ENCODE measurements at places on chromosomes 5 and 9.

- no peak for DNase-seq
These were observed 17.2 kb upstream of the AFAP1L1 start for GRCh38 chr5:149254506-149254905.

- DNase-seq: no peak
These were observed 314.7 kb downstream of the TLE1 start for GRCh38 chr9:81374459-81375186.

- no peak for DNase-seq
These were observed 182.1 kb downstream of the CDH9 start for GRCh38 chr5:26856238-26856637.

DNA sequence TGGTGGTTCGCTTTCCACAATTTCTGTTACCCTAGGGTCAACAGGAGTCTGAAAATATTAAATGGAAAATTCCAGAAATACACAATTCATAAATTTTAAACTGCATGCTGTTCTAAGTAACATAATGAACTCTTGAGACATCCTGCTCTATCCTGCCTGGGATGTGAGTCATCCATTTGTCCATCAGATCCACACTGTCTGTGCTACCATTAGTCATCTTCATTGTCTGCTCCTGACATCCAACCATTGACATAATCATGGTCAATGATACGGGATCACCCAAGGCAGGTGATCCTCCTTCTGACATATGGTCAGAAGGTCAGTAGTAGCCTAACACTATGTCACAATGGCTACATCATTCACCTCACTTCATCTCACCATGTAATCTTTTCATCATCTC lies 276.7 kb upstream of the KIF2A start:
- no peak for DNase-seq

- DNase-seq: no peak
These were observed 49.8 kb upstream of the SH3PXD2B start for GRCh38 chr5:172503925-172504700.

DNA sequence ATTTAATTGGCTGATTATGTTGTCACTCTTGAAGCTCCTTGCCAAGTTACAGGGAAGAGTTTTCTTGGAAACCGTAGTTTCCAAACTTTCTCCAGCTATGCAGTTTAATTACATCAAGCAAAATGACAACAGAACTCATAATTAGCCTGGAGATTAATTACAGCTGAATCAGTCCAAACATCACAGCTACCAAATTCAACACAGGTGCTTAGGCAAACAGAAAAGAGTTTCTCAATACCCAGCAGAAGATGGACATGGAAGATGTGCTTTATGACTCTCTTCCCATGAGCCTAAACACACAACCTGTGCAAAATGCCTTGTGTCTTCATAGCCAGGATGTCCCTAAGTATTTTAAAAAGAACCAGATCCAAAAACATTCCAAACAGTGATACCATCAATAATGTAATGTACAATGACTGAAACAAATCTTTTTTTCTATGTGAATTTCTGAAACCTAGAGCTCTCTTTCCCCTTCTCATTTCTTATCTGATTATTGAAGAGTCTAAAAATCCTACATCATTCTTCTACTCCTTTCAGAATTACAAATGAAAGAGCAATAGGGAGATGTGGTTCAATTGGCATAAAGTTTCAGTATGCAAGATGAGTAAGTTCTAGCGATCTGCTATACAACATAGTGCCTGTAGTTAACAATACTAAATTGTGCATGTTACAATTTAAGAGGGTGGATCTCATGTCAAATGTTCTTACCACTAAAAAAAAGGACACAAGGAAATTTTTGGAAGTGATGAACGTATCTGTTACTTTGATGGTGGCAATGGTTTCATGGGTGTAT lies 124.3 kb downstream of the RASEF start:
- DNase-seq: no peak

- no peak for DNase-seq
These were observed 796.6 kb downstream of the TLE1 start for GRCh38 chr9:80892703-80893102.

- DNase-seq: no peak
These were observed 122.2 kb downstream of the ADAMTS6 start for GRCh38 chr5:65359569-65359968.

- DNase-seq: no peak
These were observed 269.2 kb downstream of the ACTL7B start for GRCh38 chr9:108586471-108587139.

DNA sequence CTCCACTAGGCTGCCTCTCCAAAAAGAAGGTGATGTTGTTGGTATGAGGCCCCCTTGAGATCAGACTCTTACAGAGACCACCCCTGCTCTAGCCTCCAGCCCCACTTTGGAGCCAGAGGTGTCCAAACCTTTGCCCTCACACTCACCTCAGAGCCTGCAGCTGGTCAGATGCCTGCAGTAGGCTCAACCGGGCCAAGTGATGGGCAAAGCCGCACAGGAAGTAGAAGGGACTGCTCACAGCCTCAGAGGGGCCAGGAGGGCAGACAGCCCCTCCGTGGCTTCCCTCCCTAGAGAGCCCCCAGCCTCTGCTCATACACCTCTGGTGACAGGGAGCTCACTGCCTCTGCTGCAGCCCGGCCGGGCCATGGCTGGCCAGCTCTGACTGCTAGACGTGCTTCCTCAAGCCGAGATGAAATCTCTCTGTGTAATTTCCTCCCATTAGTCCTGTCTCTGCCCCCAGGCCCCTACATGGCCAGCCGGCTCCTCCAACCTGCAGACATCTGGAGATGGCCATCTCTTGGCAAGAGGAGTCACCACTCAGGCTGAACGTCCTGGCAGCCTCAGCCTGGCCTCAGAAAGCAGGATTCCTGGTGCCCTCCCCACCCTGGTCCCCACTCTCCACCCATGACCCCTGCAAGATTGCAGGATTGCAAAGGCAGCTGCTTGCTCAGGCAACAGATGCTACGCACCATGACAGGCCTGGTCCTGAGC lies 7.3 kb upstream of the TCF7 start:
- no peak for DNase-seq

DNA sequence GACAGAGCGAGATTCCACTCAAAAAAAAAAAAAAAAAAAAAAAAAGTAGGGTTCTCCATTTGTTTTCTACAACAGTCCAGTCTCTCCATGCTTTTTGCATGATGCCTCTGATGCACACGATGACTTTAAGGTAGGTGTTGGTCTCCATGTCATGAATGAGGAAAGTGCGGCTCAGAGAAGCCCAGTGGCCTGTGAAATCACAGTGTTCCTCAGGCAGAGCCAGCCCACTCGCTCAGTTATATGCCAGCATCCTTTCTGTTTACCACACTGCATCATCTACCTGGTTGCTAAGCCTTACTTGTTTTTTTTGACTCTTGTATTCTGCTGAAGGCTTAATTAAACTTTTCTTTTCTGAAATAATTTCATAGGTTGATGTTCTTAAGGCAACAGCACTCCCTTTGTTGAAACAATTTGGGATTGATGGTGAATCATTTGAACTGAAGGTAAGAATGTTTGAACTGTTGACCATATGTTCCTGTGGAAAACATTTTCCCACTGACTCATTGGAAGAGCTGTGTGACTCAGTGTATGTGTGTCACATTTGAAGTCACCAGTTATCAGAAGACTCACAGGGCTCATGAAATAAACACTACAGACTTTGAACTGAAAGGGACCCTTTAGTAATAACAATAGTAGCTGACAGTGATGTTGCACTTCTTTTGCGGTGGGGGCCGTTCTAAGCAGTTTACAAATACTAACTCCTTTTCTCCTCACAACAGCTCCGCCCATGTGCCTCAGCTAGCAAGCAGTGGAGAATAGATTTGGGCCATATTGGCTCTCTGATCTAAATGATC lies 40.2 kb downstream of the RCL1 start:
- no peak for DNase-seq

GRCh38 chr9:135410831-135411473 lies 68.6 kb upstream of the PPP1R26 start:
- no peak for DNase-seq

DNA sequence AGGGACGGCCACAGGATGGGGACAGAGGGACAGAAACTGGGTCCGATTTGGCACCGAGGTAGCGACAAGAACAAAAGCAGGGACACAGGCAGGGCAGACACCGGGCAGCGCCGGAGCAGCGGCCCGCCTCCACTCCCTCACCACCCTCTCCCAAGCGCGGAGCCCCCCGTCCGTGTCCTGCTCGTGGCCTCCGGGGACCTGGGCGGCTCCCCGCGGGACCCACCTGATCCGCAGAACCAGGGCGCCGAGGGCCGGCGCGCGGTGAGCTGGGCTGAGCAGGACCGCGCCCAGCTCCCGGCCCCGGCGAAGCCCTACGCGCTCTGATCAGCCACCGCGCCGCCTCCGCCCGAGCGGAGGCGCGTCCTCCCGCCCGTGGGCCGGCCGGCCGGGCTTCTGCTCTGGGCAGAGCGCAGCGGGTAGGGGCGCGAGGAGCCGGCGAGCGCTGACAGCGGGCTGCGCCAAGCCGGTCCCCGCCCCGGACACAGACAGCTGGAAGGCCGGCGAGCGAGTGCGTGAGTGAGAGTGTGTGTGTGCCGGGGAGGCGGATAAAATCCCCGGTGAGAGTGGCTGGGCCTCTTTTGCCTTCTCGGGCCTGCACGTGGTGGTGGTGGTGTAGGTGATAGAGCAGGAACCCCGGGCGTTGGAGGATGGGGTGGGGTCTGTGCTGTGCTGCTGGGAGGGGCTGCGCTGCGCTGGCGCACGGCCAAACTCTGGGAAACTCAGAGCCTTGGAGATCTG lies at the start of gene GGTA1:
Gene GGTA1 (minus strand): TSS at position 418 of the 738 bp plus-strand sequence. CDS start 31,922 bp downstream, outside the sequence.
- no peak for DNase-seq

DNA sequence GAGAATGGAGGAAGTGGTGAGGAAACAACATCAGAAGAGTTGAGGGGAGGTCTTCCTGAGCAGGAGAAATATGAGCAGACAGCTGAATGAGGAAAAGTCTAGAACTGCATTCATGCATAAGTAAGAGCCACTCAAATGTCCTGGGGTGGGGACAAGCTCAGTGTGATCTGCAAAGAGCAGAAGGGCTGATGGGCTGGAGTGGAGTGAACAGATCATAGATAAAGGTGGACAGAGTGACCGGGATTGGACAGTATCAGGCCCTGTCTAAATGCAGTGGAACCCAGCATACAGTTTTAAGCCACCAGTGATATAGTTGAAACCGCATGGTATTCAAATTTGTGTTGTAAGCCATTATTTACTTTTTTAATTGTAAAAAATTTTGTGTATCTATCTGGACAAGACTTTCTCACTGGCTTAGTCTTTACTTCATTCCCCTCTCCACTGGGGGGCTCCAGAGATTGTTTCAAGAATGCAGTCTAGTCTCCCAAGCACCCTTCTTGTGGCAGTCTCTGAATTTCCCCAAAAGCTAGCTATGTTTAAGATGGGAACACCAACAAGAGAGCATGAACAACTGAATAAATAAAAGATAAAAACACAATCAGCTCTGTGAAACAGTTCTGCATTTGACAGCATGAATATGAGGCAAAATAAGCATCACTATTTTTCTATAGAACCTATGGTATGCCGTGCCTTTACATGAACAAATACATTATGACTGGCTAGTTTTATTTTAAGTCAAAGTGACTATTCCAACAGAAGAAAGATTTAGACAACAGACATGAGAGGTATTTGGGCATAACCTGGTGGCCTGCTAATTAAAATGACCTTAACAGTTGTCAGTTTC lies 10.7 kb upstream of the STK32A start:
- DNase-seq: no peak

GRCh38 chr5:89930591-89931392 lies 478.8 kb downstream of the CETN3 start:
- no peak for DNase-seq

DNA sequence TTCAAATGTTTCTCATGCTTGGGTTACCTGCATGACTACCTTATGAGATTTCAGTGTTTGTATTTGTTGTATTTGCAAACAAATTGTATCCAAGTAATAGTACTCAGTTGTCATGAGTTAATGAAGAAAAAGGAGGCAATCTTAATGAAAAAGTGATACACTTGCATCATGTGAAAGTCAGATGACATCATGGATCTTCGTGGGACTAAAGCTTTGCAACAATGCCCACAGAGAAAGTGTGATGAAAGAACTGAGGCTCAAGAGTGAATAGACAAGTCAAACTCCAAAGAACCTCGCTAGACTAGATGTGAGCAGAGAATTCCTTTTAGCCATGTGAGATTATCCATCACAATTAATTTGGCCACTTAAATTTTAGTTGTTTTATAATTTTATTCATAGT lies 75.4 kb upstream of the ADRB2 start:
- no peak for DNase-seq

- no peak for DNase-seq
These were observed 14.3 kb upstream of the FREM1 start for GRCh38 chr9:14924230-14925219.

DNA sequence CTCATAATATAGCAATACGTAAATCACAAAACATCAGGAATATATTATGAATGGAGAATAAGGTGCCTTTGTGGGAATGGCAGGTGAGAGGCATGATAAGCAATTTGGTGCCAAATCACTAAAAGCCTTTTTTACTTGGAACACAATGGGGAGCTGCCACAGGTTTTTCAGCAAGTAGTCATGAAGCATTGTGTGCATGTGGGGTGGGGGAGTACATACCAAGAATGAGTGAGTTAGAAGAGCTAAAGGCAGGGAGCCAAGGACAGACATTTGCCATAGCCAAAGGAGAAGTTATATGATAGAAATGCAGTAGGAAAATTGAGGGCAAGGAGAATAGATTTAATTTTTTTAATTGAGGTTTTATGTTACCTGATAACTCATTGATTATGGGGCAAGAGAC lies 445.0 kb upstream of the SMC2 start:
- no peak for DNase-seq

- DNase-seq: no peak
These were observed 33.3 kb downstream of the TMEM161B start for GRCh38 chr5:88235346-88235745.

DNA sequence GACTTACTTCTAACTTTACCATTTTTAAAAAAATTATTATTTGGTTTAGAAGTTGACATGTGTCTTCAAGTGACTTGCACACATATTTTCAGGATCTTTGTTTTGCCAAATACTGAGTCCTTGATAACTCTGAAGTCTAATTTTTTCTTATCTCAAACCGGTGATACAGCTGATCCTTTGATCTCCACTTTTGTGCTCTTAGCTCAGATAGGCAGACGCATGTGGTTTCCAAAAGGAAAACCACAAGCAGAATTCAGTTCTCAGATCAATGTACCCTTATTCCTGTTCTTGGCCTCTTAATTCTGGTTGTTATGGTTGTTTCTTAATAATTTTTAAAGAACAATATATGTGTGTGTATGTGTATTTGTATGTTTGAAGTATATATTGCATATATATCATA lies 238.3 kb upstream of the EDIL3 start:
- DNase-seq: no peak

Measured in right renal cortex interstitium (tissue), 3 donors.